ENCODE measurements at places on chromosomes 3 and 15.

DNA sequence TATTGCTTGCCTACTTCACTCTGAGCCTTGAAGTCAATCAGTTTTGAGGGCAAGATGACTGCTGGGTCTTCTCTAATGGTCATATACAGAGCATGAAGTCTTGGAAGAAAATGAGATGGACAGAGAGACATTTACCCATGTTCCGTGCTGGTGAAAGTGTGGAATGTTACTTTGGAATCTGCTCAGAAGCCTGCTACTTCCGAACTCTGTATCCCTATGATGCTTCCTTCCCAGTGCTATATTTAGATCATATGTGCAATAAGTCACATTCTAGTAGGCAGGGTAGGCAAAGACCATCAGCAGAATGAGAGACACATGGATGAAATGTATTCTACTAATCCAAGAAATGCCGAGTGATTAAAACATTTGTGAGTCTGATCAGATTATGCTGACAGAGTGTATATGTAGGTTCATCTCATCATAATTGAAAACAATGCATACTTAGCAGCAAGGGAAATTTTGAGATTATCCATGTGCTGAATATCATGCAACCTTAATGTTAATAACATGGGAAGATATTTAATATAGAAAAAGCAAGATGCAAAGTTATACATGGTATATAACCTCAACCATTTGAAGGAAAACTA, 60.5 kb downstream of the RAB7A start:
- DNase-seq: no peak

GRCh38 chr3:31004025-31004678, 109.7 kb upstream of the GADL1 start:
- peak; percentile 86 for DNase-seq

- no peak for DNase-seq
These were observed 174.7 kb downstream of the CD47 start for GRCh38 chr3:107916171-107916570.

DNA sequence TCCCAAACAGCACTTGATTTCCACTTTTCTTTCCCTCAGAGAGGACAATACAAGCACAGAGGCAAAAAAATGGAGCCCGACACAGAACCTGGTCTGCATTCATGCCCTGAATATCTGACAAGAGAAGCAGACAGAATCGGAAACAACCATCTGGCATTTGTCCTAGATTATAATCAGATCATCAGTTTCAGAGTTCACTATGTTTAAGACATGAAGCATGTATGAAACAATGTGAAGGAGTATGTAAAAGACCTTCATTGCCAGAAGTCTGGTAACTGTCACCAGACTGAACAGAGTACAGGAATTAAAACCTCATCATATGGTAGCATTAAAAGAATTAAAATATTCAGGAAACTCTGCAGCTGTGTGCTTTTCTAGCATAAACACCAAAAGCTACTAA, 65.0 kb downstream of the SETD2 start:
- DNase-seq: peak; percentile 24

GRCh38 chr15:80779658-80780415, 667 bp downstream of the CEMIP start:
- peak; percentile 14 for DNase-seq

DNA sequence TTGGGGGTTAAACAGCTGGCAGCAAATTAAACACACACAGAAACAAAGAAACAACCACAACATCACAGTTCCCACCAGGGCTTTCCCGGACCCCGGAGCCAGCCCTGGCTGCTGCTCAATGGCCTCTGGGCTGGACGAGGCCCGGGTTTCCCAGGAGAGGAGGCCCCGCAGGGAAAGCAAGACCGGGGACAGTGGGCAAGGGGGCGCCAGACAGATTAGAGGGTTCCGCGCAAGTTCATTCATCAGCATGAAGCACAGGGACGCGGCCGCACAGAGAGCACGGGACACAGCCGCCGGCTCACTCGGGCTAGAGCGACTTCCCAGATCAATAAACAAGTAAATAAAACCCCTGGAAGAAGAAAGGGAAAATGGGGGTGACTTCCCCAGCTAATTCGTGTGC, 66.4 kb upstream of the RPL32 start:
- no peak for DNase-seq

DNA sequence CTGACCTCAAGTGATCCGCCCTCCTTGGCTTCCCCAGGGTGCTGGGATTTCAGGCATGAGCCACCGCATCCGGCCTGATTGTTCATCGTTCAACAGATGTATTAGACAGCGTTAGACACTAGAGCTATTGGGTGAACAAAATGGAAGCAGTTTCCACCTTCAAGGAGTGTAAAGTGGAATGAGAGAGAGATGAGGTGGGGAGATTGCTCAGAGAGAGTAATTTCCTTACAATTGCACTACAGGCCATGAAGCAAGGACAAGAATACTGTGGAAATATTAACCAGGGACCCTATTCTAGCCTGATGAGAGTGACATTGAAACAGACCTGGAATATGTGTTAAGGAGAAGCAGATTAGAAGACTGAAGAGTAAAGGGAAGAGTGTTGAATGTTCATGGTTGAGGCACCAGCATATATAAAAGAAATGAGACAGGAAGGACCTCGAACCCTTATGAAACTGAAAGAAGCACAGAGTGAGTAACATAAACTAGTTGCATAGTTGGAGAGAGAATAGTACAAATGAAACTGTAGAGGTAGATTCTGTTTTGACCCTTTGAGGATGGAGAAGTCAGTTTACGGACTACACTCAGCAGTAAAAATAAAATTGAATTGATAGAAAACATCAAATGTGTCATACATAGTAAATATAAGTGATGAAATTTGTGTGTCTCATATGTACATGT, 7.2 kb downstream of the RTF1 start:
- DNase-seq: no peak

DNA sequence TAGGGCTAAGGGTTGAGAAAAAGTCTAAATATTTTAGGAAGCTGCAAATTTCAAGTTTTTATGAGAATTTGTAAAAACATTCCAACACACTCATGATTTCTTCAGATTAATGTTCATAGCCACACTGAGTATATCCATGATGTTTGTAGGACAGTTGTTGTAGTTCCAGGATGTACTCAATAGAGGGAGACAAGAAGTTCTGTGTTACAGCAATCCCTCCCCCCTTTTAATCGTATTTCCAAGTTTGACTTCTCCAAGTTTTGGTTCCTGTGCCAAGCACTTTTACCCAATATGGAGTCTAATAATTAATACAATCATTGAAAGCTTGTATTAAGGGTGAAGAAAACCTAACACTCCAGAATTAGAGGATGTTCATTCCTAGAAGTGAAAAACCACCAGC, 143.4 kb downstream of the FEZF2 start:
- DNase-seq: no peak

Measured in tongue (tissue), 3 donors.